ENCODE measurements at places on chromosomes 3 and 15.

DNA sequence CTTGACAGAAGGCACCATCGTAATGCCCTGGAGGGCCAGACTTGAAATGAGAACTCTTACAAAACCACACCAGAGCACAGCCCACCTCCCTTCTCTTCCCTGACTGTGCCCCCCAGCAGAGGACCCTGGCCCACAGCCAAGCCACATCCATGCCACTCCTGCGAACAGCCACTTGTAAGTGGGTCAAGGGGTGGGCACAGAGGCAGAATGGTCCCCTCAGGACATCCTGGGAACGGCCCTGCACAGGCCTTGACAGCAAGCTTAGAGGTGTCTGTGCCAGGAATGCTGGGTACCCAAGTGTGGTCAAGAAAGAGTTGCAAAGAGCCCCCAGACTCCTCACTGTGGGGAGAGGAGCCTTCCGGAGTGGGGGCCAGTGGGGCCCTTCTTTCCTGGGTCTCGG, 33.3 kb downstream of the HCN4 start:
- DNase-seq, result no peak

GRCh38 chr3:125434582-125435011, 59.5 kb upstream of the ZNF148 start:
- no peak for DNase-seq

- no peak for DNase-seq
Observed at GRCh38 chr3:121517953-121518655, 27.7 kb downstream of the POLQ start.

DNA sequence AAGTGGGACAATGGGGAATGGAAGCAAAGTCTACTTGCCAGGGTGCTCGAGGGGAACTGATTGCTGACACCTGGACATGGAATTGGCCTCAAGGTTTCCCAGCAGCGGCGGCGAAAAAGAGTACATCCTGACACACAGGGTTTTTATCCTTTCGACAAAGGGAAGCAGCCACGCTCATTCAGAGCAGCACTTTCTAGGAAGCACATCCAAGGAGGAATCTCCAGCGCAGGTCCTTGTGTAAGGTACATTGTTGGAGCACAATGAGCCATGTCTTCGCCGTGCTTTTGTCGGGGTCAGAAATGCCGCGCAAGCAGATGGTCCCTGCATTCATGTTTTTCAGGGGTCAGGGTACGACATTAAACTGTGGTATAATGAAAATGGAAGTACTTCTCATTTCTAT, 16.8 kb downstream of the CACNA1D start:
- DNase-seq, result no peak

GRCh38 chr3:197595470-197596185, 39.9 kb upstream of the BDH1 start:
- DNase-seq, result no peak

- no peak for DNase-seq
Observed at GRCh38 chr3:30606301-30607031, at the start of gene TGFBR2. TSS of gene TGFBR2 (plus strand) at chr3:30606601. CDS start at chr3:30606884, 283 bp downstream.

DNA sequence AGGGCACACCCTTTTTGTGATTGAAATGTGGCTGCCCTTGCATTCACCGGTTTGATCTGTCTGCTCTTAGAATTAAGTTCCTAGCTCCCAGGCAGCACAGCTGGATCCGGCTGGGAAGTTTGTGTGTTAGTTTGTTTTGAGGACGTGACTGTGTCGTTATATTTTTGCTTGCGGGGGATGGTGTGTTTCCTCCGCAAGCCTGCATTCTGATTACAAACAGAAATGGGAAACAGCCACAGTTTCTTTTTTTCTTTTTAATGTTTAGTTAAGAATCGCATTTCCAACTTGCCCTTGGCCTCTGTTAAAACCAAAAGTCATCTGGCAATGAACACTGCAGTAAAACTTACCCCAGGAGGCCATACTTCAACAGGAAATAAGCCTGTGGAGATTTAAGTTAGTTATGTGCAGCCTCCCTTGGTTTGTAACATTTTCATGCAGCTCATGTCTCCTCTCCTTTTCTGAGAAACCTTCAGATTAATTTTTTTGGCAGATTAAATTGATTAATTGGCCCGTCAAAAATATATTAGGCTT, 888 bp downstream of the TMOD3 start:
- no peak for DNase-seq

DNA sequence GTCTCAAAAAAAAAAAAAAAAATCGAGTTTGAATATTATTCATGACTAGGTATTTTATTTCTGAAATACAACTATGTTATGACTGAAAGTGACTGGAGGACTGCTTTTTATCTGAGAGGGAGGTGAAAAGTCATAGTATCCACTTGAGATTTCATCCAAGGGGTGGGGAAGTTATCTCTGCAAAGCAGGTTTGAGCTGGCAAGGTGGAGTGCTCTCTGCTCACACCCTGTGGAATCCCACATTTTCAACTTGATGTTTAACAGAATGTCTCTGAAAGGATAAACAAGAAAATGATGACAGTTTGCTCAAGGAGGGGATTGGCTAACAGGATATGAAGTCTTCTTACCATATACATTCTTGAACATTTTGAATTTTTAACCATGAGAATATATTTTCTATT, 27.3 kb upstream of the SEC62 start:
- DNase-seq, result no peak

DNA sequence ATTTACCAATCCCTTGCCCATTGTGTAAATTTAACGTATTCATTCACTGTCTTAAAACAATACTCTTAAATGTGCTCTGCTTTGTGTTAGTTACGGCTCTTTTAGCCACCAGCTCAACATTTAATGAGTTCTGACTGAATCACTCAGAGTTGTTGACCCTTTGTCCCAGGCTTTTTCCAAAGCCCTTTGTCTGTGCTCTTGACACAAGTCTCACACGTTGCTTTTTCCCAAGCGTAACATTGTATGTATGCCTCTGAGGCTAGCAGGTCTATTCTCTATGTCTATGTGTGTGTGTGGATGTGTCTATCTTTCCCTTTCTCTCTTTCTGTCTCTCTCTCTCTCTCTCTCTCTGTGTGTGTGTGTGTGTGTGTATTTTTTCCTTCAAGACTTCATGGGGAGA, 435.4 kb upstream of the GOLIM4 start:
- DNase-seq, result no peak

DNA sequence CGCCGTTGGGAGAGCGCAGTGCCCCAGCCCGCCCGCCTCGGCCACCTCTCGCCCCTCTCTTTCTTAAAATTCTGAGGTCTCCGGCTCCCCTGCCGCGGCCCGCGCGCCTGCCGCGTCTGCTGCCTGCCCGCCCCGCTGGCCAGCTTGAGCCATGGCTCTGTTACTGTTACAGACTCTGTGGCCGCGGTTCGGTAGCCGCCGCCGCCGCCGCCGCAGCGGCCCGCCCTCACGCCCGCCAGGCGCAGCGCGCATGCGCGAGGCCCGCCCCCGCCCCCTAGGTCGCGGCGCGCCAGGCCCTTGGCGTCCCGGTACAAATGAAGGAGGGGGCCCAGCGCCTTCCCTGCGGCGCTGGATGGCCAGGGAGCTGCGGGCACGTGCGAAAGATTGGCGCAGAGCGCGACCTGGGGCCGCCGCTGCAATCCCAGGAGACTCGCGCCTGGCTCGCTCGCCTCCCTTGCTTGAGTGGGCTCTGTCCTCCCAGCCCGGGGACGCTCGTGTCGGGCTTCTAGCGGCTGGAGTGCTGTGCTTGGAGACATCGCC, at the start of gene ONECUT1:
ONECUT1 (minus strand) TSS at position 168 of the 540 bp plus-strand sequence. CDS start 452 bp downstream, outside the sequence.
- no peak for DNase-seq

- DNase-seq, result no peak
Observed at GRCh38 chr3:156038869-156039268, 81.5 kb upstream of the KCNAB1 start.

DNA sequence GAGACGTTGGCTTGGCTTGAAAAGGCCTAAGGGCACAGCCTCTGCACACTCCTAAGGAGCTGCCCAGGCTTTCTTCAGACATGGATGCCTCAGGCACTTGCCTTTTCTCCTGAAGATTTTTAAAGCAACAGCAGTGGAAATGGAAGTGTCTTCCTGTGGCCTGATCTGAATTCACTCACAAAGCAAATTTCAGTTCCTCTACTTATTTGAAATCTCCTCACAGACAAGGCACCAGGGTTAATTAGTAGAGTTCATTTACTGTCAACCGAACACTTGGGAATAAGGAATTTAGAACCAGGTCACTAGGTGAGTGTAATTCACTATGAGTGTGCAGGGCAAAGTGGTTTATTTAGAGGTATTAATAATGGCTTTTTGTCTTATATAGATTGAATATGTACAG, 27.2 kb upstream of the DAZL start:
- DNase-seq, result no peak

DNA sequence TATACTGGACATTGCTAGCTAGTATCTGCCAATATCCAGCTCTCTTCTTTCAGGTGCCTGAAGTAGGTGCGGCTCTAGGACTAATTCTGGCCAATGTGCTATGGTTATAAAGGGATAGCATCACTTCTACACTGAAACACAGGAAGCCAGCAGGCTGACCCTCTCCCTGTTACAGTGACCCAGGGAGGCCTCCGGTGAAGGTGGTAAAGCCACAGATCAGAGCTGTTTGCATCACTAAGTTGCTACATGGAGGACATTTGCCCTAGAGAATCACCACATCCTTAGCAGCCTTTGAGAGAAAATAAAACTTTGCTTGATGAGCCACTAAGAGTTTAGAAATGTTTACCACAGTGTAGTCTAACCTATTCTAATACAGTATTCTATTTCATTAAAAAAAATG, 161.4 kb downstream of the CHST2 start:
- DNase-seq, result no peak

DNA sequence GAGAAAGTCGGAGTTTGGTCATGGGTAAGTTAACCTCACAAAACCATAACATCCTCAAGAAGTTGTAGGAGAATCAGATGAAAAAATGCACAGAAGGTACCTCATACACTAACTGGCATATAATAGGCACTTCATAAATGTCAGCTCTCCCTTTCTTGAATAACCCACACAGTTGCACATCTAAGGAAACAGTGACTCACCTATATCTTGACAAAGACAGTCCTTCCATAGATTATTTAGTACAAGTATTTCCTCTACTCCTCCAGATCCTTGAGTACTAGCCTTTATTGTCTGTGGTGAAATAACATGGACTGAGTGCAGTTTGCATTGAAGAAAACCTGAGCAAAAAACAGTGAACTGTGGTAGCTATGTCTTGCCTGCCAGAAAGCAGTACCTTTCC, 46.6 kb downstream of the MAGI1 start:
- no peak for DNase-seq

DNA sequence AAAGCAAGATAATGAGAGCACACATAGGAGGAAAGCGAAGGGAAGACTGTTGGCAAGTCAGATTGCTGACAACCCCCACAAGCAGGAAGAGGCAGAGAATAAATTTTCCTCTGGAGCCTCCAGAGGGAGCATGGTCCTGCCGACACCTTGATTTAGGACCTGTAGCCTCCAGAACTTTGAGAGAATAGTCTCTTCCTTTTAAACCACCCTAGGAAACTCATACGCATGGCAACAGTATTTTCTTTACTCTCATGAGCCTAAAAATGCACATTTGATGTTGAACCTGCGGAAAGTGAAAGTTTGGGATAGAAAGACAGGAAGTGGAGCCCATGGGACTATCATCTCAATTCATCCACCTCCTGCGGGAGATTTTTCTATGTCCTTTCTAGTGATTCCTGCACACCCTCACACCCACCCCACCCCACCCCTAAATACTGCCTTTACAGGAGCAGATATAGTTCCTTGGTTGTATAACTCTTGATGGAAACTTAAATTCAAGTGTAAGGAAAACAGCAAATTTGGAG, 116.7 kb upstream of the LPP start:
- DNase-seq, result no peak

DNA sequence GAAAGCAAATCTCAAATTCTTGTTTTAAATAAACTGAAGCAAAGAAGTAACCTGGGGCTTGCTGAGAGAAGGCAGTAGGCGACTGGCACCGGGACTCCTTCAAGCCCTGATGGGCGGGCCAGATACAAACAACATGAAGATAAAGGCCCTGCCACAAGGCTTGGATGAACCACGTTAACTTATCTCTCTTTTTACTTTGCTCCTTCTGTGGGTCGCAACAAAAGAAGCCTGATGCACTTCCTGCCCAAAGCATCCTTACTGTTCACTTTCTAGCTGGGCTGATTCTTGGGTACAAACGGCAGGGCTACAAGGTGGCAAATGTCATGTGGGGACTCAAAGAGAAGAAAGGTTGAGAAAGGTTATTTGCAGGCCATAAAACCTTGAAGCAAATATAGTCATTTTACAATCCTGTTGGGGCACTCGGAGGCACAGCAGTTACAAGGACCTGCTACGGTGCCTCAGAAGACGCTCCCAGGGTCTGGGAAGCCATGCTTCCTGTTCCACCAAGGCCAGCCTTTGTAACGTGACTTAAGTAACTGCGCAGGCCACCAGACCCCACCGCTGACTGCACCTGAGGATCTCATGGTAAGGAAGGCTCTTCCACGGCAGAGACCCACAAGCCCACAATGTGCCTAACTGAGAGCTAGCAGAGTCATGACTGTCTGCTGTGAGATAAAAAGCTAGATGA, 71.1 kb downstream of the CHSY1 start:
- no peak for DNase-seq

- DNase-seq, result no peak
Observed at GRCh38 chr3:27591312-27592210, 107.4 kb upstream of the SLC4A7 start.

DNA sequence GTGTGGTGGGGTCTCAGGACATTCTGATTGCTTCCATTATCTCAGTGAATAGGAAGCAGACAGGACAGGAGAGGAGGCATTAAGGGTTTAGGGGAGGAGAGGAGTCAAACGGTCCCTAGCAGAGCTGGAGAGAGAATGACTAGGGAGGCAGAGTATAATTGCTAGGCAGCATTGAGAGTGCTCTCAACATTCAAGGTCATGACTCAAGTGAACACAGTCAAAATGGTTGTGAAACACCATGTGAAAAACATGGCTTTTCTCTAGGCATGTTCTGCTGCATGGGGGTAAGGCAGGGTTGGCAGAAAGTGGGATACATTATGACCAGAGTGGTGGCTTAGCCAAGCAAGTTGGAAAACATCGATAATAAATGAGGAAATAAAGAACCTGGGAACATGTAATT, 19.5 kb upstream of the HRH1 start:
- DNase-seq, result no peak

DNA sequence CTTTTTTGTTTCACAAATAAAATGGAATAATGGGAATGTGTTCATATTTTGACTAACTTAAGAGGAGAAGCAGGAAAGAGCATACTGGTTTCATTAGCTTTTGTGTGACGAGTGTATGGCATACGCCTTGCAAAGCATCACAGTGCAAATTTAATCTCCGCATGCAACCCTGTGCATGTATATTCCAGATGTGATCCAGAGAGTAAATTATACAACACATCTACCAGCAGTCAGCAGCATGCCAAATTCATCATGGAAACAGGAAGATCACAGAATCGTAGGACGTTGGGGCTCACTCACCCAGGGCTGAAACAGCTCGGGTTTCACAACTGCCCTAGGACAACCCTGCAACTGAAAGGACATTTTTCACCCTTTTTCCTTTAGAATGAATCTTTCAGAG, 53.4 kb downstream of the ADAMTS9 start:
- no peak for DNase-seq

DNA sequence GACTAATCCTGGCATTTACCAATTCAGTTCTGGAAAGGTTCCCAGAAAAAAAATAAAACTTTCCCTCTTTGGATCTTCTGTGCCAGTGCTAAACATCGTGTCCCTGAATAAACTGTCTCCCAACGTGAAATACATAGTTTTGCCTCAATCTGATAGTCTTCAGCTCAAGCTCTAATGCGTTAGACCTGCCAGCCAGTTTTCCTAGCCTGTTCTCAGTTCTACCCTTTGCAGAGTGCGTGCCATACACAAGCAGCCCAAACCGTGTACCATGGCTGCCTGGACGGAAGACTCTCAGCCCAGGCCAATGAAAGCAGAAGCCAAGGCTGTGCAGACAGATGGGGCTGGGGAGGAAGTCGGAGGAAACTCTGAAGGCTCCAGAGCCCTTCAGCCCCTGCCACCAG, 11.4 kb upstream of the OCA2 start:
- no peak for DNase-seq

Measured in NCI-H1436 treated with DMSO at 0.1 percent for 48 hours (cell line).